ENCODE measurements at places on chromosomes 12 and 14. TPM values are rescaled to one million over a fixed set of nuclear protein-coding genes. Genes with fewer than 3 reads are reported as not detected.

RAB15 gene
- 16.4 TPM for total RNA-seq

PPFIA2 gene
- not detected for total RNA-seq

SLC10A1 gene
- total RNA-seq, result not detected

NR1H4 gene
- total RNA-seq, result 0.05 TPM

KRT6B gene
- not detected for total RNA-seq

ABHD12B gene
- total RNA-seq, result not detected

APOLD1 gene
- total RNA-seq, result 57.6 TPM

- DNase-seq, result no peak
Measured at GRCh38 chr12:6970096-6970527, 352 bp downstream of the PHB2 start.

GRCh38 chr12:50514526-50515276 is 9.9 kb downstream of the DIP2B start:
- DNase-seq, result no peak

DNA sequence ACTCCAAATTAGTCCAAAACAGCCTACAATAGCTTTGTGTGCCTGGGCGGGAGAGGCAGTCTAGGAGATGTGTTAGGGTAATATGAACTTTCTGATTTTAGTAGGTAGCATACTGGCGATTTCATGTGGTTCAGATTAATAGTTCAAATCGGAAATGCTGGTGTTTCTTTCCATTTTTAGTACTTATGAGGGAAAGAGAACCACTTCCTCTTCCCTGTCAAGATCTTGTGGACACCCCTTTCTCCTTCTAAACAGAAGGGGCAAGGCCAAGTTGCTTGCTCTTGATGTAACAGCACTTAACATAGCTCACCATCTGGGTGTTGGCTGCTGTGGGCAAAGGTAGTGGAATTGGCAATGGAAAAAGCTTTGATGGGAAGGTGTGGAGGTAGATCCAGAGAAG is 32.2 kb upstream of the IGF1 start:
- DNase-seq, result no peak

DNA sequence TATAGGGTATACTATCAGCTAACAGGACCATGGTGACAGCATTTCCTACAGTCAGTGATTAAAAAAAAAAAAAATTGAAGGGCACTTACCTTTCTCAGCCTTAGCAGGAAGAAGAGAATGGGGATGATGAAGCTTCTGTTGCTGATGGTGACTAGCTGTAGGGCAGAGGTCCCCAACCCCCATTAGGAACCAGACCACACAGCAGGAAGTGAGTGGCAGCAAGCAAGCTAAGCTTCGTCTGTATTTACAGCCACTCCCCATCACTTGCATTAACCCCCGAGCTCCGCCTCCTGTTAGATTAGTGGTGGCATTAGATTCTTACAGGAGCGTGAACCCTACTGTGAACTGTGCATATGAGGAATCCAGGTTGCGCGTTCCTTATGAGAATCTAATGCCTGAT is 91.3 kb upstream of the USP44 start:
- no peak for DNase-seq

- no peak for DNase-seq
Measured at GRCh38 chr12:121239351-121240061, 29.6 kb downstream of the P2RX4 start.

- no peak for DNase-seq
Measured at GRCh38 chr14:39704594-39704993, 272.4 kb upstream of the FBXO33 start.

GRCh38 chr14:95155045-95155444 is 2.3 kb downstream of the DICER1 start:
- no peak for DNase-seq

DNA sequence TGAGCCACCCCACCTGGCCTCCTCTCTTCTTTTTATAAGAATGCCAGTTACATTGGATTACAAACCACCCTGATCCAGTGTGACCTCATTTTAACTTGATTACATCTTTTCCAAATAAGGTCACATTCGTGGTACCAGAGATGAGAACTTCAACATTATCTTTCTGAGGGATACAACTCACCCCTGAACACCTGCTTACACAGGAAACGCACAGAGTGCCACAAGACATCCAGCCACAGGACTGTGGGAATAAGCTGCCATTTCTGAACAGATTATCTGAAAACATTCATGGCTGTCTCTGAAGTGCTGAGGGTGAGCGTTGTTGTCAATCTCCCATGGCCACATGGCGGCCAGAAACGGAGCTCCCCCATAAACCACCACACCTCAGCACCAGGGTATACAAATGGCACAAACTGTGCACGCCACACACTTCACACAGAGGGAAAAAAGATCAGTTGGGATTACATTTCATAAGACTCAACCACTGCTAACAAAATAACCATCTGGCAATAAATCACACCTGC is 23.7 kb downstream of the FOXN3 start:
- DNase-seq, result no peak

- DNase-seq, result peak; percentile 82
Measured at GRCh38 chr12:6869049-6870021, 2.0 kb downstream of the TPI1 start.

DNA sequence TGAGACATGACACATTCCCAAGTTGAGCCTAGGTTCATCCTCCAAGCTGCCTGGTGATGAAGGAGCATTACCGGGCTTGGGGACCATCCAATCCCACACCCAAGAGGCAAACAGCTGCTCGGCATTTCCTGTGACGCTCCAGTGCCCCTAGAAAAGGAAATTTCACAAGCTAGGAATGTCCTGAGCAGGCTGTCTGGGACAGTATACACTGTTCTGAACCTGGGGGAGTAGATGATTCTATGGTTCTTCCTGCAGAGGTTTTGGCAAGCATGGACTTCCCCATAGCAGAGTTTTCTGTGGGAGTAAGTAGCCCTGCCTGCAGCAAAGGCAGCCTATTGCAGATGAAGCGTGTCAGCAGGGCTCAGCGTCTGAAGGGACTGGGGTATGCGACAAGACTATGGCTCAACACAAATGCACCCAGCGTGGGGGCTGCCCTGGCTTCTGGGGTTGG is 47.4 kb upstream of the SRSF5 start:
- DNase-seq, result no peak

DNA sequence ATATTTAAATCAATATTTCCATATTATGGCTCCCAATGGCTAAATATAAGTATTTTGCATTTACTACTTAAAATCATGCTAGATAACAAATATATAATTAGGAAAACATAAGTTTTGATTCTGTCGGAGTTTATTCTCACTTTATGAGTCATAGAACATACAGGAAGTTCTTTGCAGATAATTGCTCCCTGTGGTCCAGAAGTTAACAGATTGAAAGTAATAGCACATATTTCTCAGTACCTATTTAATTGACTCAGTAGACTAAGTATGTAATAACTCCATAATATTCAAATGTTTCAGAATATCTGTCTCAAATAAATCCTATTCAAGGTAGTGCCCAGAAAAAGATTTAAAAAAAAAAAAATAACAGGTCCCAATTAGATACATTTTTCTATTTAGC is 806.0 kb upstream of the ATXN7L3B start:
- no peak for DNase-seq

- no peak for DNase-seq
Measured at GRCh38 chr12:13980538-13981295, 685 bp downstream of the GRIN2B start.

- no peak for DNase-seq
Measured at GRCh38 chr12:117028254-117028653, 71.0 kb downstream of the TESC start.

DNA sequence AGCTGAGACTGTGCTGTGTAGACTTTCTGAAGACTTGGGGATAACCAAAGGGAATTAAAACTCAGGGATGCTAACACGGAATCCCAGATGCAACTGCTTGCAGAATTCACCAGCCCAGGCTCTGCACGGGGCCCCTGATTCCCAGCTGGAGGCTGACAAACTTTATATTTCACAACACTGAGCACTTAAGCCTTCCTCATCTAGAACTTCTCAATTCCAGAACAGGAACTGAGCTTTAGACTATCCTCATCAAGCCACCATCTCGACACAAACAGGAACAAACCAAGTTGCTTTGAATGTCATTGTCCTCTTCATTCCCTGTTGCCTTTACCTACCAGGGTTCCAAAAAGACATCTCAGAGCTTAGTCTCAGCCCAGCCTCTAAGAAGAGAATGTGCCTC is 22.2 kb downstream of the CCDC63 start:
- no peak for DNase-seq

GRCh38 chr12:106091446-106091820 is 47.3 kb downstream of the NUAK1 start:
- DNase-seq, result no peak

DNA sequence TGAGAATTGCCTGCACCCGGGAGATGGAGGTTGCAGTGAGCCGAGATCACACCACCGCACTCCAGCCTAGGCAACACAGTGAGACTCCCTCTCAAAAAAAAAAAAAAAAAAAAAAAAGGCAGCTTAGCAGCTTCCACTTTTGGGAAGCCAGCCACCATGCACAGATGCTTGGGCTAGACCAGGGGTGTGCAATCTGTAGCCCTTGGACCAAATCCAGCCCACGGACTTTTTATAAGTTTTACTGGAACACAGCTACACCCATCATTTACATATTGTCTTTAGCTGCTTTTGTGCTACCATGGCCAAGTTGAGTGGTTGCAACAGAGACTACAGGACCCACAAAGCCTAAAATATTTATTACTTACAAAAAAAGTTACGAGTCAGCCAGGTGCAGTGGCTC is 6.7 kb downstream of the CIT start:
- peak; percentile 30 for DNase-seq

DNA sequence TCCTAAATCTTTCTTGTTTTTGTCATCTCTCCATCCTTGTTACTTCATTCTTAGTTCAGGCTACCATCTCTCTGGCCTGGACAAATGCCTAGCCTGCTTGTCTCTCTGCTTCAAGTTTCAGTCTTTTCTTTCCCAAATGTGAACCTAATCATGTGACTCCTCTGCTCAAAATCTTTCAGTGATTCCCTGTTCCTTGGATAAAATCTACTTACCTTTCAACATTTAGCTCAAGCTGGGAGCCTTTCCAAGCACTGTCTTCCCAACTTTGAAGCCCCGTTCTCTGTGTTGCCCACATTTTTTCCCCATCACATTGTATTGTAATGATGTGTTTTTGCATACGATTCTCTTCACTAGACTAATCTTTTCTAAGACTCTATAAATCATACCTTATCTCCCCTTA is 24.7 kb downstream of the SLC7A8 start:
- no peak for DNase-seq

DNA sequence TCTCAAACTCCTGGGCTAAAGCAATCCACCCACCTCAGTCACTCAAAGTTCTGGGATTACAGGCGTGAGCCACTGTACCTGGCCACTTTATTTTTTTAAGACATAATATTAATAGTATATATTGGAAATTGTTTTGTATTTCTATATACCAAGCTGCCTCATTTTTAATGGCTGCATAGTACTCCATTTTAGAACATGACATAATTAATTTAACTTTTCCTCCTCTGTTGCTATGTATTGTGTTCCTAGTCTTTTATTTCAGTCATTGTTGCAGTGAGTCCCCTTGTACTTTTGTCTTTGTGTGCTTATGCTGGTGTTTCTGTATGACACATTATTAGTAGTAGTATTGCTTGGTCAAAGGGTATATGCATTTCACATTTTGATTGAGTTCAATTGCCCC is 138.7 kb downstream of the PRKCH start:
- DNase-seq, result no peak

DNA sequence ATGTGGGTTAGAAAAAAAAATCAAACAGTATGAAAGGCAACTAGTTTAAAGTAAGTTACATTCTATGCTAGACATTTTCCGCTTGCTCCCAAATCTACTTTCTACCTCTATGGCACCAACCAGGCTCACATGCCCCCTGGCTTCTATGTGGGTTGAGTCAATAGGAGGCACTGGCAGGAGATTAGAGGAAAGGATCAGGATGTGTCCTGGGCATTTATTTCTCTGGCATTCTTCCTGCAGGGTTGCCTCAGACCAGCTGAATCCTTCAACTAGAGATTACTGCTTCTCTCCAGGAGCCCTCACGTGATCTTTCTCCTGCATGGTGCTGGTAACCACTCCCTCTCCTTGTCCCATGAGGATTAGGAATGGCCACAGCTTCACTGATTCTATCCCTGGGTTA is 14.9 kb upstream of the CCDC60 start:
- DNase-seq, result peak; percentile 31

GRCh38 chr12:105060715-105061378 is 23.4 kb downstream of the ALDH1L2 start:
- DNase-seq, result no peak

DNA sequence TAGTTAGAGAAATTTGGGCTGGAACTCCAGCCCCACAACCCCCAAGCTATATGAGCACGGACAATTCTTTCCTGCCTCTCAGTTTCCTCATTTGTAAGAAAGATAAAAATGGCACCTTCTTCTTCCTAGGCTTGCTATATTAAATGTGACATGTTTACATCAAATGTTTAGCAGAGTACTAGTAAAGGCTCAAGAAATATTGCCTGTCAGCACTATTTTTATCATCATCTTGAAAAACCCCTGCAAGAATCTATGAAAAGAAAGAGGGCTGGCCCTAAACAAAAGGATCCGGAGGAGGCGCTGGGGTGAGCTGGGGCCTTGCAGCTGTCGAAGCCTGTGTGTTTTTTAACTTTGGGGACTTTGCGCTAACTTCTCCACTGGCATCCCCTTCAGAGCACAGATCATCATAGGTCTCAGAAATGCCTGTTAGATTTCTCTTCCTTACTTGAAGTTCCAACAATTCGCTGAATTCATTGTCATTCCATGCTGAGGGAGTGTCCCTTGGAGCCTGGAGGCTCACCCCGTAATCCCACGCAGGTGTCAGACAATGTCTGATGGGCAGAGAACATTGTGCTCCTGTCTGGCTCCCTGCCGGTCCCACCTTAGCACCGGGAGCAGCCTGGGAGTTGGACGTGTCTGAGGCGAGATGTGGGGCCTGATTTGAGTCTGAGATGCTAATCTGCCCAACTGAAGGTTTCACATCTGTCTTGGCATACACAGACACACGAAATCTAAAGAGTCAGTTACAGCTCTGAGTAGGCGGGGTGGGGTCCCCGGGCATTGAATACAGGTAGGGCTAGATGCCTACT is 206.8 kb downstream of the NUAK1 start:
- DNase-seq, result no peak

DNA sequence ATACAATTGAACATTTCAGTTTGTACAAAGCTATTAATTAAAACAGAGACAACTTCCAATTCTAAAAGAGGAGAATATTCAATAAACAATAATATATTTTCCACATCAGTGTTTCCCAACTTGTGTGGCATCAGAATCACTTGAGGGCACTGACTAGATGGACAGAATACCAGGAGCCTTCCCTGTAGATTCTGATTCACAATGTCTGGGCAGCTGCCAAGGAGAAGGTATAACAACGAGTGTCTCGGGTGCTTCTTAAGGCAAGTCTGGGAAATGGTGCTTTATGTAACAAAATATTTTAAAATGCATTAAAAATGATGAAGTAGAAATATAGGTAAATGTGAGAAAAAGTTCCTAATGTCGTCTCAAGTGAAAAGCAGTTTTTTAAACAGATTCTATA is 26.2 kb downstream of the GALC start:
- DNase-seq, result no peak
